ENCODE measurements at places on chromosomes 1 and 21. TPM values are rescaled to one million over a fixed set of nuclear protein-coding genes. Genes with fewer than 3 reads are reported as not detected.

DNA sequence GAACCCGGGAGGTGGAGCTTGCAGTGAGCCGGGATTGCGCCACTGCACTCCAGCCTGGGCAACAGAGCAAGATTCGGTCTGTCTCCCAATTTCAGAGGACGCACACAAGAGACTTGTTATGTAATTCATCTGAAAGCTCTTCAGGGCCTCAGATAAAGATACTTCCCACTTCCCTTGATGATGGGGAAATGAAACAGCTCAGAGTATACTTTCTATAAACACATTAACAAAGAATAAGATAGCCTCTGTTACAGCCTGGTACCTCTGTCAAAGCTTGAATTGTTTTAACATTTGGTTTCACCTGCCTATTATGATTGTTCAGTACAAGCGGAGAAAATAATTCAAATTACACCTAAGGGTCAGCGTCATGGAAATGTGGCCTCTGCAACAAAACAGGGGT, 622.9 kb upstream of the ADGRL4 start:
- H3K4me1 ChIP-seq: no peaks in the 10 kb centered on the region
- H3K27ac ChIP-seq: no peak overlapping the region
- no peaks in the 10 kb centered on the region for H3K36me3 ChIP-seq
- no peak overlapping the region for H3K4me3 ChIP-seq
- DNase-seq: no peak
- no peaks in the 10 kb centered on the region for H3K27me3 ChIP-seq

DNA sequence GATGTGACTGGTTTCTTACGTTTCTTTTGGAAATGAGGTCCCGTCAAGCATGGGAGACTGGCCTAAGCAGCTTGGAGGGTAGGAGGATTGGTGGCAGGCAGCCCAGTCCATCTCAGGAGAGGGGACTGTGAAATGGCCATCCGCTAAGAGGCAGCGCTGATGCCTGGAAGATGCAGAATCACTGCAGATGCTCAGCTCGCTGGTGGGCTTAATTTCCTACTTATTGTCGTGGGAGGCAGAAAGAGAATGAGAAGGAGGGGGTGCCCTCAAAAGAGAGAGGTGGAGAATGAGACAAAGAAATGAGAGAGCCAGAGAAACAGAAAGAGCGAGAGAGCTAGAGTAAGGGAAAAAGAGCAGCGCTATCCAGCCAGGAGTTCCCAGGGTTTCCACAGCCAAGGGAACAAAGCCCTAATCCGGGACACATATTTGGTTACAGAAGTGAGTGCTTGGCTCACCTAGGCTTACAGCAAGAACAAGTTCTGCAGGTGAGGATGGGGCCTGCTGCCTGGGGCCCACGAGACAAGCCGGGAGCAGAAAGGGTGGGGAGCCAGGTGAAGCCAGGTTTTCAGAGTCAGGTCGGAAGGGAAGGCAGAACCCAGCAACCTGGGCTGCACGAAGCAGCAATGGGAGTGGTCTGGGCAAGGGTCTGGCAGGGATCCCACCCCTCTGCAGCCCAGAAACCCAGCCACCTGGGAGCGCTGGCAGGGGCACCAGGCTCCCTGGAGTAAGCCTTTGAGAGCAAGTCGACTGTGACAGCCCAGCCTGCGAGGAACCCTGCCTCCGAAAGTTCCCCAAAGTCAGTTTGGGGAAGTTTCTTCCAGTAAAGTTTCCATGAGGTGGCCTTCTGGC, 5.8 kb downstream of the ECE1 start:
- H3K27ac ChIP-seq: no peak overlapping the region
- no peaks in the 10 kb centered on the region for H3K36me3 ChIP-seq
- H3K4me1 ChIP-seq: 0 out of 2 replicates have a peak, but pooled peaks cover 11% of the 10 kb centered on the region
- H3K27me3 ChIP-seq: no peaks in the 10 kb centered on the region
- no peak overlapping the region for H3K4me3 ChIP-seq
- peak; percentile 69 for DNase-seq

- H3K27ac ChIP-seq: peak overlapping the region; percentile 61
- H3K36me3 ChIP-seq: no peaks in the 10 kb centered on the region
- H3K4me1 ChIP-seq: peaks cover 11% of the 10 kb centered on the region
- no peaks in the 10 kb centered on the region for H3K27me3 ChIP-seq
Measured at GRCh38 chr1:244239261-244239770, 188.2 kb downstream of the ZBTB18 start.

MIXL1 gene
- not detected for polyA plus RNA-seq

GRCh38 chr1:213014642-213015041, 1.0 kb downstream of the ANGEL2 start:
- H3K27ac ChIP-seq: peak overlapping the region; percentile 88
- peak overlapping the region; percentile 95 for H3K4me3 ChIP-seq
- no peaks in the 10 kb centered on the region for H3K27me3 ChIP-seq
- H3K36me3 ChIP-seq: peaks cover 21% of the 10 kb centered on the region
- DNase-seq: peak; percentile 13

DNA sequence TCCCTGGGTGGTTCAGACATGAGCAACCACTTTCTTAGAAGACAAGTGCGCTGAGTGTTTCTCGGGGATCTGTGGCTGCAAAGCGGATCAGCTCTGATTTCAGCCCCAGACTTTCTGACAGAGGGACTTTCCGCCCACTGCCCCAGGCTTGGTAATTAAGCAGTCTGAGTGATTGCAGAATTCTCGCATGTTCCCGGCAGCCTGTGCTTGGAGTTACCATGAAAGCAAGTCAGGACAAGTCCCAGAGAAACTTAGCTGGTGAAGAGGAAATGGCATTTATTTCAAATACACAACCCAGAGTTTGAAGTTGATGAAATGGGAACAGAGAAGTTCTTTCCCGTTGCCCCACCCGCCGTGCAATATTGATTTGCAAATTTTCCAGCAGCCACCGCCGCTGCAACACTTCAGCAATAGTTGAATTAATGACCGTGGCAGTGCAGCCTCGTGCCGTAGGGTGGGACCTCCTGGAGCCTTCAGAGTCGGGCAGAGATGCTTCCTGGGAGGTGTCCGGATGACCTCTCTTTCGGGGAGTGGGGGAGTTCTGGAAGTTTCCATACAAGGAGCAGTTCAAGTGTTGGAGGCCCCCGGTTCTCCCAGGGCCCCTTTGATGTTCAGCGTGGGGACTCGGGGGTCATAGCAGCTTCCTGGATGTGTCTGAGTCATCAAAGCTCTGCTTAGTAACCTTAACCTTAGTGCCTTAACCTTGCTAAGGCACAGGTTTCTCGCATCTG, 134.7 kb downstream of the KAZN start:
- H3K27ac ChIP-seq: no peak overlapping the region
- no peaks in the 10 kb centered on the region for H3K27me3 ChIP-seq
- DNase-seq: no peak
- no peaks in the 10 kb centered on the region for H3K36me3 ChIP-seq
- no peaks in the 10 kb centered on the region for H3K4me1 ChIP-seq

DNA sequence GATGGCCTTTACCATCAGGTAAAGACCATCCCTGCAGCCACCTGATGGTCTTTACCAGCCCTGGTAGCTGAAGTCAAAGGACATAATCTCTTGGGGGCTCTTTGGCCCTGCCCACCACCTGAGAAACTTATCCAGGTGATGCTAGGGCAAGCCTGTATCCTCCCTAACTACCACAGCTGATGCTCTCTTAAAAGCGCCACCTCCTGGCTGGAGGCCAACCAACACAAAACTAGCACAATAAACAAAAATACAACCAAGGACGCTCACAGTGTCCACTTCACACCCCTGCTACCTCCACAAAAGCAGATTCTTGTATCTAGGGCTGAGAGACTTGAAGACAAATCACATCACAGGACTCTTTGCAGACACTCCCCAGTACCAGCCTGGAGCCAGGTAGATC, 357.1 kb upstream of the POU3F1 start:
- no peaks in the 10 kb centered on the region for H3K4me1 ChIP-seq
- H3K27ac ChIP-seq: no peak overlapping the region
- no peaks in the 10 kb centered on the region for H3K27me3 ChIP-seq
- no peaks in the 10 kb centered on the region for H3K36me3 ChIP-seq
- no peak overlapping the region for H3K4me3 ChIP-seq

DNA sequence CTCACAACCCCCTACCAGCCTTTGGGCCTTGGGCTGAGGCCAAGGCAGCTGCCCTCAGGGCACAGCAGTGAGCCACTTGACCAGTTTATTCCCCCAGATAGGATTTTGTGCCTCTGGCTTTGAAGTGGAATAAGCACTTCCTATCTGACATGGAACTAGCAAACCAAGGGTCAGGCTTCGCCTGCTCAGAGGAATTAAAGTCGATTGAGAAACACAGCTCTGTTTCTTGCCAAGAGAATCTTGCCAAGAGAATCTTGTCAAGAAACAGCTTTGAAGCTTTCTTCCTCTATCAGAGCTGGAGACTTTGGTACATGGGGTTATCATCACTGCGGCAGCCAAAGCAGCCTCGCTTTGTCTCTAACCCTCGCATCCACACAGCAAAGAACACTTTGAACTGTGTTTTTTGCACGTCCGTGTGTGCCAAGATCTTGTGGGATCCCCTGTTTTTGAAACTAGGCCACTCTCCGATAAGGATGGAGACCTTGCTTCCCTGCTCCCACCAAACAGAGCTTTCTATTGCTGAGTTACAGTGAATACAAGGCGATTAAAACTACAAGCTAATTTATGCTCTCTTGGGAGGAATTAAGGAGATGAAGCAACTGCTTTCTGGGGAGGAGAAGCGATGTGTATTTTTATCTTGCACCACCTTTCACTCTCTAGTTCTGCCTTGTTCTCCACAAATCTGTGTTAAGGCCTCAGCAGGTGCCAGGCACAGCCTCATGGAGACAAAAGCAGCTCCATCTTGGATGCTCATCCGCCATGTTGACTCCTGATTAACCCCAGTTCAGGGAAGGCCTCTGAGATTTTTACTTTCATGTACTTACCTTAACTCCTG, 67.3 kb downstream of the RHOU start:
- DNase-seq: no peak
- H3K27me3 ChIP-seq: no peaks in the 10 kb centered on the region
- no peaks in the 10 kb centered on the region for H3K36me3 ChIP-seq
- H3K27ac ChIP-seq: no peak overlapping the region
- H3K4me1 ChIP-seq: no peaks in the 10 kb centered on the region

DNA sequence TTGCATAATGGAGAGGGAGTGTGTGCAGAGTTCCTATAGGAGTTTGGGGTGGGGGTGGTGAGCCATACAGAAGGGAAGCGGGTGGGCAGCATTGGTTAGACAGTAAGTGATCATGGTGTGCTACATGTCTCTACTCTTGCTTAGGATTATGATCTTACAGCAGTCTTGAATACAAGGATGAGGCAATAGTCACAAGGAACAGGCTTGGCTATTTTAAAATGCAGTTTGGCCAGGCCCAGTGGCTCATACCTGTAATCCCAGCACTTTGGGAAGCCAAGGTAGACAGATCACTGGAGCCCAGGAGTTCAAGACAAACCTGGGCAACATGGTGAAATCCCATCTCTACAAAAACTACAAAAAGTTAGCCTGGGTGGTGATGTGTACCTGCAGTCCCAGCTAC, 12.3 kb downstream of the MYOC start:
- no peak for DNase-seq
- H3K36me3 ChIP-seq: no peaks in the 10 kb centered on the region
- no peak overlapping the region for H3K4me3 ChIP-seq
- peaks cover 6% of the 10 kb centered on the region for H3K27me3 ChIP-seq

DNA sequence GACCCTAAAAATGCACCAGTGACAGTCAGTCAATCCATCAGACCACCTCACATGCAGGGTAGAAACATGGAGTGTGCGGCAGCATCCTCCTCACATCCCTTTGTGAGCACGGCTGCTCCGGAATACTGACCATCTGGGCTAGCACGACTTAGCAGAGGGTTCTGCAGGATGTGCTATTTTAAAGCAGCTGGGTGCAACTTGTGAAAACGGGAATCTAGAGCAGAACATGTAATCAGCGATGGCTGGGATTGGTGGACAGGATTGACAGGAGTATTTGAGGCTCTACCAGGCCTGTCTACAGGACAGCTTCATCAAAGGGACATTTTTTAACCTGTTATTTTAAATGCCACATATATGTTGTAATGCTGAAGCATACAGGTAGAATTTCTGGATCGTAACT, 16.8 kb upstream of the PLEKHM2 start:
- H3K27me3 ChIP-seq: no peaks in the 10 kb centered on the region
- H3K27ac ChIP-seq: no peak overlapping the region
- no peak for DNase-seq

GRCh38 chr1:18249631-18250030, 142.0 kb downstream of the IGSF21 start:
- H3K4me3 ChIP-seq: no peak overlapping the region
- H3K4me1 ChIP-seq: no peaks in the 10 kb centered on the region
- no peaks in the 10 kb centered on the region for H3K27me3 ChIP-seq
- H3K27ac ChIP-seq: no peak overlapping the region
- no peak for DNase-seq

DNA sequence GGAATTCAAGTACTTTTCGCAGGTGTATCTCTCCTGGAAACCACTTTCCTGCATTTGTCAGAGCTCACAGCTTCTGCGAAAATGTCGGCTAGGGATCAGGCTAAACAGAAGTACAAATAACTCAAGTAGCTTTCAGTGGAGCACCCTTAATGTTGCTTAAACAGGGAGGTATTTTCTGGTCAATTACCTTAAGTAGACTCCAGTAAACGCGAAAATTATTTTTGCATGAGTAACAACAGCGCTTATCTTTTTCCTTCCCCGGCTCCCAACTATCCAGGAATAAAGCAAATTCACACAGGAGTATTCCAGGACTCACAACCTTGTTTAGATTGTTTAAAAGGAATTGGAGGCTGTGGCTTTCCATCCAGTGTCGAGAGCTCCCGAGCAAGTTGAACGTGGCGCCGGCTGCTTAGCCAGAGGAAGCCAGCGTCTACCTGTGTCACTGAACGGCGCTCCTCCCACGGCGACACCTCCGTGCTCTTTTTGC, 7.3 kb upstream of the SIM2 start:
- no peaks in the 10 kb centered on the region for H3K36me3 ChIP-seq
- H3K27me3 ChIP-seq: peaks cover 91% of the 10 kb centered on the region
- H3K4me1 ChIP-seq: no peaks in the 10 kb centered on the region
- no peak overlapping the region for H3K27ac ChIP-seq
- DNase-seq: no peak

GRCh38 chr1:101967871-101968270, 28.9 kb downstream of the OLFM3 start:
- no peaks in the 10 kb centered on the region for H3K36me3 ChIP-seq
- DNase-seq: no peak
- H3K27me3 ChIP-seq: no peaks in the 10 kb centered on the region
- H3K27ac ChIP-seq: no peak overlapping the region
- H3K4me3 ChIP-seq: no peak overlapping the region
- no peaks in the 10 kb centered on the region for H3K4me1 ChIP-seq

PEAR1 gene
- 1.7 TPM for polyA plus RNA-seq

DNA sequence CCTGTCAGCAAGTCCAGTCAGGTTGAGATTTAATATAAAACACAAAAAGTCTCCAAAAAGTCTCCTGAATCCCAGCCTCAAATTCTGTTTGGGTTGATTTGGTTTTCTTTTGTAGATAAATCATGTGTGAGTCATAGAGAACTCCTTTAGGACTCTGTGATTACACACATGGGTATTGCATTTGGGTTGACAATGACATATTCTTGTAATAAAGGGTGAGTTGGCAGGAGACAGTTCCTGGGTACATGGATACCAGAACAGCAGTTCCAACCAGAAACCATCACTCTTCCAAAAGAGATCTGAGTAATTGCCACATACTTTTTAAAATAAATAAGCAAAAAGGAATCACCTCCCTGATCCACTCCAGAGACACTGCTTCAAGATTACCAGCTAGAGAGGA, 8.9 kb downstream of the CR2 start:
- no peak for DNase-seq
- H3K4me1 ChIP-seq: no peaks in the 10 kb centered on the region
- no peak overlapping the region for H3K4me3 ChIP-seq
- H3K27me3 ChIP-seq: no peaks in the 10 kb centered on the region

MAST2 gene
- polyA plus RNA-seq: 69.0 TPM
